ENCODE measurements at places on chromosomes 4 and X.

DNA sequence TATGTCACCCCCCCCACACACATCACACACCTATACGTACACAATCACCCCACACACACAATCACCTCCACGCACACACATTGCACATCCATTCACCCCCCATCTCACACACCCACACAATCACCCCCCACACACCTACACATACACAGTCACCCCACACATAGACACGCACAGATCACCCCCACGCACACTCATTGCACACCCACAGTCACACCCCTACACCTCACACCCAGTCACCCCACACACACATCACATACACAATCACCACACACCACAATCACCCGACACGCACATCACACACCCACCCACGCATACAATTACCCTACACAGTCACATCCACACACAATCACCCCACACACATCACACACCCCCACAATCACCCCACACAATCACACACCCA lies 15.9 kb upstream of the TADA2B start:
- DNase-seq, result no peak

DNA sequence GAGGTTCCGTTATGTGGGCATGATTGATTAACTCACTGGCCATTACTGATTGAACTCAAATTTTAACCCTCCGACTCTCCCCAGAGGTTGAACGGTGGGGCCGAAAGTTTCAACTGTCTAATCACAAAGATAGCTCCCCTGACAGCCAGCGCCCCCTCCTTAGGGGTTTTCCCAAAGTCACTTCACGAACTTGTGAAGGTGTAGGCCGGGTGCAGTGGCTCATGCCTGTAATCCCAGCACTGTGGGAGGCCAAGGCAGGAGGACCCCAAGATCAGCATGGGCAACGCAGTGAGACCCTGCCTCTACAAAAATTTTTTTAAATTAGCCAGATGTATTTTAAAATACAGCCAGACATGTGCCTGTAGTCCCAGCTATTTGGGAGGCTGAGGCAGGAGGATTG lies 39.8 kb upstream of the RBM47 start:
- no peak for DNase-seq

GRCh38 chr4:183633476-183634400 lies 25.2 kb downstream of the RWDD4 start:
- no peak for DNase-seq

GRCh38 chr4:74665346-74665745 lies 129.0 kb downstream of the BTC start:
- no peak for DNase-seq

DNA sequence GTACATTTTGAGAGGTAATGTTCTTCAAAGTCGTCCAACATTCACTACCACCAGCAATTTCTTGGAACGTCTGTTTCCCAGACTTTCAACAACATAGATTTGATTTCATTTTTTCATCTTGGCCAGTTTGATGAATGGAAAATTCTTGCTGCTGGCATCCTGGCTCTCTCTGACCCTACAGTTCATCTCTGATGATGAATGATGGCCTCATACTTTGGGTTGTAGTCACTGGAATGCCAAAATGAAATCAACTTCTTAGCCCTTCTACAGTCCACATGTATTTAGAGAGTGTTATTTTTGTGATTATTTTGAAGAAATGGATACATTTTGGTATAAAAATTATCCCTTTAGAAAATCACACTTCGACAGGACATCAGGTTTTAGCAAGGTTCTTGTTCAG lies 8.8 kb downstream of the CHST7 start:
- DNase-seq, result no peak

DNA sequence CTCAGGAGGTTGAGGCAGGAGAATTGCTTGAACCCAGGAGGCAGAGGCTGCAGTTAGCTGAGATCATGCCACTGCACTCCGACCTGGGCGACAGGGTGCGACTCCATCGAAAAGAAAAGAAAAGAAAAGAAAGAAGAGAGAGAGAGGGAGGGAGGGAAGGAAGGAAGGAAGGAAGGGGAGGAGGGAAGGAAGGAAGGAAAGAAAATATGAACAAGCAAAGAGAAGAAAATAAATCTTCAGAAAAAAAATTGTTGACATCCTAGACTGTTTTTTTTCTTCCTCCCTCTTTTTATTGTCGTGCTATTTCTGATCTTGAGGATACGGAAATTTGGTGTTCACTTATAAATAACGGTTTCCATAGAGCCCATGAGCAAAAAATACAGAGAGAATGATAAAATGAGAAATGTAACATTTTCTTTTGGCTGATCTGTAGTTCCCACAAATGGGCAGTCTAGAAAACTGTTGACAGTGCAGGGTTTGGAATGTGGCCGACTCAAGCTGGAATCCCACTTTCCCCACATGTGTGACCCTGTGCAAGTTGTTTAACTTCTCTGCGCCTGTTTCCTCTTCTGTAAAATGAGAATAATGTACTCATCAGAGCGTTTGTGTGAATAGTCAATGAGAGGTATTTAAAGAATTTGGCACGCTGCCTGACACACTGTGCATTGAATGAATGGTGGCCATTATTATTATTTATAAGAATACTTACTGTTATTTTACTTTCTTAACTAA lies 19.4 kb downstream of the SORBS2 start:
- DNase-seq, result no peak

DNA sequence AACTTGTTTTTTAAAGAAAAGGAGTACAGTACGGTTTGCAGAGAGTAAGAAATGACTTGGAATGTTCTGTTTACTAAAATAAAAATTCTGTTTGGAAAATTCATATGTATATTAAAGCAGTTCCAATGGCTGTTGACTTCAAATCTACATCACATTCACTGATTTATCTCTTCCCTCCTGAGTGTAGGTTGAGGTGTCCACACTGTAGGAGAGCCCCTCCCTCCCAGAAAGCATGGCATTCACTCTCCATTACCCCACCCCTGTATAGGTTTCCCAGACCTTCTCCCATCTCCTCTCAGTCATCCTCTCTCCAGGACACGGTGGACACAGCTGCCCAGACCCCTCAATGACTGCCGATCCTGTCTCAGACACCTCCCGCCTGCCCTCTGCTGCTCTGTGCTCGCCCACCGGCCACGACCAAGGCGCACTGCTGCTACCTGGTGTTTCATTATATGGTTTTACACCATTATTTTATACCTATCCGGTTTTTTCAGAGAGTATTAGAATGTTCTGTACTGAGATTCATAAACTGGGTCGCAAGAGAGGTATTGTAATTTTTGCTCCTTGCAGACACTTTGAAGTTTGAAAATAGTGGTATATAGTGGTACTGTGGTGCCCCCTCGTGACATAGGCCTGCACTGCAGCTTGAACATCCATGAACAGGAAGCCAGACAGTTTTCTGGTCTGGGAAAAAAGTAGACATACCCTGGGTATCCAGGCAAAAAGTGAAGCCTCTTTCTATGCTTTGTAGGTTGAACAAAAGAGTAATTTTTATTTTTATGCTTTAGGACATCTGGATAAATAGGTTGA lies 38.8 kb upstream of the BEX4 start:
- DNase-seq, result peak; percentile 31

DNA sequence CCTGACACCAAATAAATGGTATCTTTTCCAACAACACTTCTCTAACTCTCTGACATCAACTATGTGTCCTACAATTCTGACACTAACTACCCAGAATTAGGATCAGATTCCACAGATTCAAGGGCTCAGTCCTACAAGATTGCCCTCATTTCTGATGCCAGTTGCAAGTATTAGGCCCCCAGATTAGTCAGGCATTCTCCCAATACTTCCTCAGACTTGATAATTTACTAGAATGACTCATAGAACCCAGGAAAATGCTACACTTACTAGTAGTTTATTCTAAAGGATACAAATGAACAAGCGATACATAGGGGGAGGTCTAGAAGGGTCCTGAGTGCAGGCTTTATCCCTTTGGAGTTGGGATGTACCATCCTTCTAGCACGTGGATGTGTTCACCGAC lies 8.5 kb downstream of the TIGD2 start:
- DNase-seq, result no peak

- no peak for DNase-seq
Measured at GRCh38 chr4:93764639-93765246, 63.8 kb upstream of the ATOH1 start.

DNA sequence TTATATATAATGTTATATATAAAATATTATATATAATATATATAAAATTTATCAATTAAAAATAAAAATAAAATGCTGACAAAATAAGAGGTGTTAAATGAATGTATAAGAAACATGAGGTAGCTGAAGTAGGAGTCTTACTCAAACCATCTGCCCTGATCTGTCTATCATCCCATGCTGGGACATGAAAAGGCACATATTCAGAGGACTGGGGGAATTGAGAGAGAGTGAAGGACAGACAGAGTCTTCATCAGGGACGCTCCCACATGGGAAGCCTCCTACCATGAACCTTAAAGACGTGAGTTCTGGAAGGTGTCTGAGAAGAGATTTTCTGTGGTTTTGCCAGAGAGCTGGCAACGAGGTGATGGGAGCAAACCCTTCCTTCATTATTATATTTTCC lies 4.1 kb upstream of the ARSF start:
- DNase-seq, result no peak

DNA sequence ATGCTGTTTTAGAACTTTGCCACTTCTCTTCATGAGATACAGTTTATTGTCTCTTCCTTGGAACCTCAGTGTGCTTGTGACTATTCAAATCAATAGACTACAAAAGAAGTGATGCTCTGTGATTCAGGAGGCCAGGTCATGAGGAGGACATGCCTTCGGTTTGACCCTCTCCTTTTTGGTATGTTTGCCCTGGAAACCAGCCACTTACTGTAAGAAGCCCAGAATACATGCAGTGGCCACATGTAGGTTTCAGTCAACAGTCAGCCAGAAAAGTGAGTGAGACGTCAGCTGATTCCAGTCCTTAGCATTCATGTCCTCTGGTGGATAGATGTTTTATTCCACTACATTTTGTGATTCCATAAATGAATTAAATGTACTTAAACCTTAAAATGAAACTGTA lies 328.7 kb downstream of the PCDH18 start:
- no peak for DNase-seq

DNA sequence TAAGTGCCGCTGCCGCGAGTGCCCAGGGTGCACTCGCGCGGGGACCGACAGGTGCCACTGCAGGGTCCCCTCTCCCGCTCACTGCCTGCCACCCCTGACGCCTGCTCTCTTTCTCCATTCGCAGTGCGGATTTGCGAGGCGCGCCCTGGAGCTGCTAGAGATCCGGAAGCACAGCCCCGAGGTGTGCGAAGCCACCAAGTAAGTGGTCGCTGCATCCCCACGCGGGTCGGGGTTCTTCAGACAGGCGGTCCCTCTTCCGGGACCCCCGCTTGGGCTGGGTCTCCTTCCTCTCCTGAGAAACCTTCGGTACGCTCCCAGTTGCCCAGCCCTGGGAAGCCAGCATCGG lies 547 bp downstream of the GUCY1A1 start:
- peak; percentile 61 for DNase-seq

DNA sequence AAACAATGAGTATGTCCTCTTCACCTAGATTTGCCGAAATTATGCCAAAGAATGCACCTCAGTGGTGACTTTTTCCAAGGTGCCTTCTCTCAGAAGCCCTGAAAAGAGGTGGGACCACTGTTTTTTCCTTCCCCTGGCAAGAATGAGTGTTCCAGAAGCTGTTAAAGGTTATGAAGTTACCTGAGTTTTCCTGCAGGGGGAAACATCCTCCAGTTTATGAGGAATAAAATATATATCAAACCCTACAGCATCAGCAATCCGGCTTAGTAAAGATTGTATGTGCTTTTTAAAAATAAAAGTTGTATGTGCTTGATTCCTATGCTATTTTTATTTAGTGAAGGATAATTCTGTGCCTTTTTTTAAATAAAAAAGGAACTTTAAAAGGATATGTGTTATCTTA lies 73.3 kb downstream of the RBM46 start:
- no peak for DNase-seq

- DNase-seq, result no peak
Measured at GRCh38 chrX:4240541-4241194, 527.2 kb upstream of the PRKX start.

GRCh38 chr4:242121-242848 lies 63.0 kb downstream of the ZNF732 start:
- DNase-seq, result peak; percentile 25

- DNase-seq, result peak; percentile 81
Measured at GRCh38 chr4:138919094-138919936, 96.3 kb upstream of the NOCT start.

GRCh38 chrX:152024710-152025109 lies 50.2 kb upstream of the GABRE start:
- DNase-seq, result no peak

GRCh38 chrX:126064901-126065541 lies 101.1 kb downstream of the DCAF12L2 start:
- no peak for DNase-seq

GRCh38 chr4:171875291-171875690 lies 62.1 kb downstream of the GALNTL6 start:
- no peak for DNase-seq

DNA sequence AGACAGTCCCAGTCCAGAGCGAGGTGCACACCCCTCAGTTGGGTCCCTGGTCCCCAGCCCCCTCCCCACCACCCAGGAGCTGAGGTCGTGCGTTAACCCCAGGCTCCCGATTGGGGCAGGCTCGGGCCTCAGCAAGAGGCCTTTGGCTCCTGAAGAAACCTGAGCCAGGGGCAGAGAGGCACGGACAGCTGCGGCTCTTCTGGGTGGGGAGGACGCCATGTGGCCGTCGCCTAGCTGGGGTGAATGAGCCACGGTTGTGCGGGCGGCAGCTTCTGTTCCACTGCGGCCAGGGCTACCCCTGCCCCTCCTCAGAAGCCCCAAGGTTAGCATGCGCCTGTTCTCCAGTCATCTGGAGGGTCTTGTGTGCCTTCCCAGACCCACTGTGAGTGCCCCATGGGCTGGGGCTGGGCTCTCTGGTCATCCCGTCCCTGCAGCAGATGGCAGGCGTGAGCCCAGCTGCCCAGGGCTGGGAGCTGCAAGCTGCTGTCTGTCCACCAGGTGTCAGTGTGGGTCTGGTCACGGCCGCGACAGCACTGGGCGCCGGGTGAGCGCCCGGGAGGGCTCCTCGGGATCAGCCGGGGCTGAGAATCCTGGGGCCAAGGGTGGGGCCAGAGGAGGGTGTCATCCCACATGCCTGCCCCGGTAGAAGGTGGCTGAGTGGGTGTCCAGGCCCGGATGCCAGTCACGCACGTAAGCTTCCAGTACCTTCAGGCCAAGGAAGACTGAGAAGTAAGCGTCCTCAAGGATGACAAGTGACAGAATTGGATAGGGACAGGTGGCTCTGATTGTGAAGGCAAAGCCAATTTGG lies 21.9 kb downstream of the ATP2B3 start:
- DNase-seq, result peak; percentile 54

GRCh38 chr4:32003548-32003947 lies 1283.4 kb downstream of the PCDH7 start:
- no peak for DNase-seq

GRCh38 chrX:26574234-26574633 lies 358.3 kb downstream of the MAGEB5 start:
- DNase-seq, result no peak

DNA sequence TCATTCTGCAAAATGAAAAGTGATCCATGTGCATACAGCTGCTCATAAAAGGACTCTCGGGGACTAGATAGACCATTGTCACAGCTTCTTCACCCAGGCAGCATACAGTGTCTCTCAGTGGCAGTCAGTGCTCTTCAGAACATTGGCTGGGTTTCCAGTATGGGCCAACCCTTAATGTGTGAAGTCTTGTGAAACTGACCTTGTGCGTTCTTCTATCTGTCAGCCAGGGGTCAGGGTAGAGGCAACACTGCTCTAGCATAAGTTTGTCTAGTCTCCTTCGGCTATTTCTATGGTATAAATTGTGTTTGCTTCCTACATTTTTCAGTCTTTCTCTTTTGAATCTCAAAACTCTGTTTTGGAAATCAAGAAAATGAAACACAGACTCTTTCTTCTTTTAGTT lies 37.0 kb upstream of the SMIM31 start:
- no peak for DNase-seq
